Kidney epithelial cell (primary cell): ENCODE measurements at places on chromosomes 12 and 14. TPM values are rescaled to one million over a fixed set of nuclear protein-coding genes. Genes with fewer than 3 reads are reported as not detected.

Gene CRADD
- 13.7 and 19.1 TPM in 2 replicates for total RNA-seq

Gene CFAP73
- not detected in 2 replicates for total RNA-seq

Gene C1QL4
- total RNA-seq, result not detected in 2 replicates

Gene GDF3
- not detected in 2 replicates for total RNA-seq

Gene STON2
- 17.9 and 20.2 TPM in 2 replicates for total RNA-seq

Gene GALNT9
- total RNA-seq, result 1.5 and 9.4 TPM in 2 replicates

Gene PRIM1
- total RNA-seq, result 4.5 and 12.0 TPM in 2 replicates

Gene NPFF
- total RNA-seq, result 3.0 TPM in 1 of 2 replicates, not detected in the other

Gene FAM186B
- total RNA-seq, result 0.14 and 0.21 TPM in 2 replicates

Gene FGF6
- total RNA-seq, result not detected in 2 replicates

Gene SYNDIG1L
- not detected in 2 replicates for total RNA-seq

Gene TPPP2
- total RNA-seq, result not detected in 2 replicates

Gene PRB2
- total RNA-seq, result not detected in 2 replicates

Gene GYS2
- total RNA-seq, result not detected in 2 replicates

Gene STXBP6
- 0.07 and 0.38 TPM in 2 replicates for total RNA-seq

Gene NUAK1
- 38.2 and 56.7 TPM in 2 replicates for total RNA-seq

Gene KRT8
- 1,322 and 1,341 TPM in 2 replicates for total RNA-seq

Gene APEX1
- 297 and 328 TPM in 2 replicates for total RNA-seq

Gene RASSF8
- total RNA-seq, result 27.1 and 35.3 TPM in 2 replicates

Gene CRACR2A
- 4.5 and 6.2 TPM in 2 replicates for total RNA-seq

Gene CMA1
- total RNA-seq, result not detected in 2 replicates

Gene KCNC2
- total RNA-seq, result 0.14 TPM in 1 of 2 replicates, not detected in the other

Gene NYNRIN
- 6.0 and 6.3 TPM in 2 replicates for total RNA-seq

Gene BHLHE41
- total RNA-seq, result 1.6 and 9.0 TPM in 2 replicates

Gene LAG3
- total RNA-seq, result not detected in 2 replicates

Gene TSPAN19
- total RNA-seq, result 0.92 TPM in 1 of 2 replicates, not detected in the other

Gene HOXC5
- 0.50 TPM in 1 of 2 replicates, not detected in the other for total RNA-seq

Gene KRT6C
- not detected in 2 replicates for total RNA-seq

Gene TXNDC16
- total RNA-seq, result 2.1 and 3.2 TPM in 2 replicates

Gene RAD9B
- 0.88 and 1.2 TPM in 2 replicates for total RNA-seq

Gene FLRT2
- total RNA-seq, result 8.1 and 14.7 TPM in 2 replicates

Gene SLC25A47
- total RNA-seq, result not detected in 2 replicates

Gene GXYLT1
- total RNA-seq, result 23.5 and 23.6 TPM in 2 replicates

Gene AICDA
- 1.3 TPM in 2 replicates for total RNA-seq
